GM12892 (cell line): ENCODE measurements at places on chromosomes 16 and 17.

DNA sequence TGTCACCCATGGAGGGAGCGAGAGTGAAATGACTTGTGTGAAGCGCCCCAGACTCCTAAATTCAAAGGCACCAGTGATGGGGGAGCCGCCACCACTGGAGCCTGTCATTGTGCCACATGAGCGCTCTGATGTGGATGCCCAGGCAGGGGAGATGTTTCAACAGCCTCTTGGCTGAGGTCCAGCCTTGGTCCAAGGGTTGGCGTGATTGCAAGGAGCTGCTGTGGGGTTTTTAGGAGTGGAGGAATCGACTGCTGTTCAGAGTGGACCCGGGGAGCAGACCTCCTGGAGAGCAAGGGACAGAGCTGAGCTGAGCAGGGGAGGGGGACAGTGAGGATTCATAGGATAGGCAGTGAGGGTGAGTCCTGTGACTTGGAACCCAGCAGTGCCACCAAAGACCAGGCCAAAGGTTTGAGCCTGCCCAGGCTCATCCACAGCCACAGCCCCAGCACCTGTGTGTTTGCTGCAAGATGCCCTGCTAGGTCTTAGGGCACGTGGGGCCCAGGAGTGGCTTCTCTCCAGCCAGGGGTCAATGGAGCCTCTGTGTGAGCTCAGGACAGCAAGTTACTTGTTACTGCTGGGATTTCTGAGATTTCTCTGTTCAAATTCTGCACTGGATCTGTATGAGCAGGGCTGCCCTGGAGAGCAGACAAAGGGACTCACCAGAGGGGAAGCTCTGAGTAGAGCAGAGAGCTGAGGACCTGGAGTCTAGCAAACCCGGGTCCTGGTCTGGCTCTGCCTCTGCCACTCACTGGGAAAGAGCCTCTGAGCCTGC lies 20.3 kb downstream of the RHBDL3 start:
- no peak for DNase-seq

GRCh38 chr16:19474617-19475016 lies 47.3 kb downstream of the GDE1 start:
- no peak for DNase-seq

GRCh38 chr16:74605746-74606520 lies 981 bp downstream of the GLG1 start:
- no peak for DNase-seq

DNA sequence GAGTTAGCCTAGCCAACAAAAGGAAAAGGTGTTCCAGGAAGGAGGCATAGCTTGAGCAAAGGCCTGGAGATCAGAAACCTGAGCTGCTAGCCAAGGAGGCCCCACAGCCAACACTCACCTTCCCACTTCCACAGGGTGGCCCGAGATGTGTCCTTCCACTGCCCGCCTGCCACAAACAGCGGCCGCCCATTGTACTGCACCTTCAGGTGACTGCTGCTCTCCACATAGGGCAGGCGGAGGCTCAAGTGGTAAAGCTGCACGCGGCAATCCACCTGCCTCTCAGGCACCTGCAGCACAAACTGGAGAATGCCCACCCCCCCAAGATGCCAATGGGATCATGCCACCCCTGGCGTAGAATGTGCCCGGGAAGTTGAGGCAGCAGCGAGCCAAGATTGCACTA lies 111.5 kb downstream of the RMI2 start:
- no peak for DNase-seq

- DNase-seq: peak; percentile 82
These were observed 5.0 kb downstream of the CORO6 start for GRCh38 chr17:29617481-29618271.

- DNase-seq: no peak
These were observed 141.8 kb downstream of the GRIN2A start for GRCh38 chr16:10040136-10041080.

DNA sequence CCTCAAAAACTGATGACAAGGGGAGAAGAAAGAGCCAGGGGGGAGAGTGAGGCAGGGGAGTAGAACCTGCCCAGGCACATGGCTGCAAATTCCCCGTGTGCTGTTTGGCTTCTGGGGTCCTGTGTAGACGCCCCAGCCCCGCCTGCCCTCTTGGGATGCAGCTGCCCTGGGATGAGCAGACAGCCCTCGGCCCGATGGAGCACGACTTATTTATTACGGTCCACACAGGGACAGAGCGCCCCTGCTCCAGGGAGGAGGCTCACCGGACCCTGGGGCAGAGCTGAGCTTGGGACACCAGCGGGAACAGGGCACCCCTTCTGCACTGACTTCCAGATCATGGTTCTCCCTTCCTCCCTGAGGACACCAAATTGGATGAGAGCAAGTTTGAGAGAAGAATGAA lies 9.1 kb downstream of the LDHD start:
- DNase-seq: no peak

DNA sequence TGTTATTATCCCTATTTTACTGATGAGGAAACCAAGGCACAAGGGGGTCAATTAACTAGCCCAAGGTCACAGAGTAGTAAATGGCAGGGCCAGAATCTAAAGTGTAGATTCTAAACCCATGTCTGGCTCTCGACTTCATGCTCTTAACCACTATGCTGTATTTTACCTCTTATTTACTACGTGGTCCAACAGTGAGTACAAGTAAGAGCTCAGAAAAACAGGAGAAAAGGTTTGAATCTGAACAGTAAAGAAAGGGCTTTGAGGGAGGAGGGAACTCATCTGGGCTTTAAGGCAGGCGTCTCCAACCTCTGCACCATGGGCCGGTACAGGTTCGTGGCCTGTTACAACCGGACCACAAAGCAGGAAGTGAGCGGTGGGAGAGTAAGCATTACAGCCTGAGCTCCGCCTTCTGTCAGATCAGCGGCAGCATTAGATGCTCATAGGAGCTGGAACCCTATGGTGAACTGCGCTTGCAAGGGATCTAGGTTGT lies 62.9 kb downstream of the SMURF2 start:
- no peak for DNase-seq

GRCh38 chr16:49755313-49755620 lies 100.6 kb downstream of the ZNF423 start:
- DNase-seq: no peak

- DNase-seq: no peak
These were observed 37.5 kb upstream of the CIBAR2 start for GRCh38 chr16:85149776-85150175.

- DNase-seq: no peak
These were observed 64.1 kb upstream of the SREBF1 start for GRCh38 chr17:17900615-17901520.

DNA sequence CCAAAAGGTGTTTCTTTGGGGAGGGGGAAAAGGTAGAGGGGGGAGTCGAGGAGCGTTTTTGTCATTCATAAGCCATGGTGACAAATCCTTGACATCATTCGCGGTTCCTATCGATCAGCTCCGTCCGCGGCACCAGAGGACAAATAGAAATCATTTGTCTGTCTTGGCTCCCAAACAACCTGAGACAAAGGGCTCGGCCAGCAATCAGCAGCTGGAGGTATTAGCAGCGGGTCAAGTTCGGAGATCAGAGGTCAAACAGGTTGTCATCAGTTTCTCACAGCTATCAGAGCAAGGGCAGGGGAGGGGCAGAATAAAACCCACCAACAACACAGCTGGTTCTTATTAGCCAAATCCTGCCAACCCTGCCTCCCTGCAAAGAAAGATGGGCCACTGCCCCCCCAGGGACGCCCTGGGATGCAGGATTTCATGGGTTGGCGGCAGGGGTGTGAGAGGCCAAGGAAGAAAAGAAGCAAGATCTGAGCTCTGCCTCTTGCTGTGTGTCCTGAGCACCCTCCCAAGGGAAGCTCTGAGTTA lies 145.3 kb upstream of the LHX1 start:
- DNase-seq: no peak

DNA sequence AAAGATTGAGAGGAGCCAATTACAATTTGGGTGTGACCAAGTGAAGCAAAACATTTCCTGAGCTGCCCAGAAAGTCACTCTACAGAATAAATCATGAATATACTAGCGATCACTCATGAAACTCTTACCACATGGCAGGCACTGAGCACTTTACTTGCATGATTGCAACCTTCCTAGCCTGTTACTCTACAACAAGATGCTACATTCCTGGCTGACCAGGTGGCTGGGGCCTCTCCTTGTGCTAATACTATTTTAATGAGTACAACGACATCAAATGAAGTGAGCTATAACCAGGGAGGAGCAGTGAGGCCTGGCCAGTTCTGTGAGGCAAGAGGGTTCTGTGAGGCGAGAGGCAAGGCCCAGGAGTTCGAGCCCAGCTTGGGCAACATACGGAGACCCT lies 75.2 kb downstream of the CPPED1 start:
- no peak for DNase-seq

DNA sequence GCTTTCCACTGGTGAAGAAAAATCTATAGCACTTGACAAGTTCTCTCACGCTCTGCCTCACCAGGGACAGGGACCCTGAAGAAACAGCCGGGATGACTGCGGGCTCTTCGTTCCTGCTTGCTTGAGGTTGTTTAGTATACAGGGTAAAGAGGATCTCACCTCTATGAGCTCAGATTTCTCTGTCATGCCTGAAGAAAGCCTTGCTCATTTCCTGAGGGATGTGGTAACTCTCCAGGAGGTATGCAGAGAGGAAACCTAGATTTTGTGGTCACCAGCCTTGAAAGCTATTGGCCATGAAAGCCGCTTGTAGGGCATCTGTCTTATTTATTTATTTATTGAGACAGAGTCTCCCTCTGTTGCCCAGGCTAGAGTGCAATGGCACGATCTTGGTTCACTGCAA lies 23.2 kb downstream of the USP43 start:
- DNase-seq: no peak

- DNase-seq: peak; percentile 96
These were observed 1.3 kb downstream of the ARL5C start for GRCh38 chr17:39164675-39165143.

DNA sequence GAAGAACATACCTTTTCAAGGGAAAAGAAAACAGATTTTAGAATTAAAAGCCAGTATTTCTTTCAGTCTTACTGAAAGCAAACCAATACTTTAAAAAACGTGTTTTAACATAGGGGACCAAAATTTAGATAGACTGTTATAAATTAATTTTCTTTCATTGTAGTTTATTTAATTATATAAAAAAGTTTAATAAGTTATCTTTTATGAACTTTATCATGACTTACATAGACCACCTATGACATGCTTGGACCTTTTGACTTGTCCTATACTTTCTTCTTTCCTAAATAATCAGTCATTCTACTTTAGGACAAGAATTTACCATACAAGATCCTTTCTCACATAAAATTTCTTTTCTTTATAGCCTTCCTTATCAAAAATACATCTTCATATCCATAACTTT lies 102.0 kb upstream of the HAS3 start:
- DNase-seq: no peak

GRCh38 chr16:87555647-87556046 lies 46.7 kb upstream of the JPH3 start:
- DNase-seq: no peak

- DNase-seq: peak; percentile 73
These were observed 17.5 kb downstream of the PRMT7 start for GRCh38 chr16:68328151-68328859.

GRCh38 chr17:19365833-19366636 lies 3.5 kb upstream of the B9D1 start:
- DNase-seq: no peak

DNA sequence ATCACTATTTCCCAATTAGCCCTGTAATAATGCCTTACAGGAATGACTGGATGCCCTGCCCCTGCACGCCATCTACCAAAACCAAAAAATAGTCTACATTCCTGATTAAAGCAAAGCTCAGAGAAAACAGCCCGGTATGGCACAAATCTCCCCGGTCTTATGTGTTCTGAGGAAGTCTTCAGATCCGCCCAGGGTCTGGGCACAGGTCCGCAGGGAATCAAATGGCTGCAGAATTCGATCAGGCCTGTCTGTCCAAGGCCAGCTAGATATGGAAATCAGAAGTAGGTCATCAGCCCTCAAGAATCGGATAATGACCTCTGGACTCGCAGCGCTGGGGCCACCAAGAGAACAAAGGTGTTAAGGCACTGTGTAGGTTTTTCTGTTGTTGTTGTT lies 171.0 kb downstream of the ZFHX3 start:
- no peak for DNase-seq

GRCh38 chr16:30996324-30996984 lies 11.4 kb downstream of the HSD3B7 start:
- DNase-seq: no peak

DNA sequence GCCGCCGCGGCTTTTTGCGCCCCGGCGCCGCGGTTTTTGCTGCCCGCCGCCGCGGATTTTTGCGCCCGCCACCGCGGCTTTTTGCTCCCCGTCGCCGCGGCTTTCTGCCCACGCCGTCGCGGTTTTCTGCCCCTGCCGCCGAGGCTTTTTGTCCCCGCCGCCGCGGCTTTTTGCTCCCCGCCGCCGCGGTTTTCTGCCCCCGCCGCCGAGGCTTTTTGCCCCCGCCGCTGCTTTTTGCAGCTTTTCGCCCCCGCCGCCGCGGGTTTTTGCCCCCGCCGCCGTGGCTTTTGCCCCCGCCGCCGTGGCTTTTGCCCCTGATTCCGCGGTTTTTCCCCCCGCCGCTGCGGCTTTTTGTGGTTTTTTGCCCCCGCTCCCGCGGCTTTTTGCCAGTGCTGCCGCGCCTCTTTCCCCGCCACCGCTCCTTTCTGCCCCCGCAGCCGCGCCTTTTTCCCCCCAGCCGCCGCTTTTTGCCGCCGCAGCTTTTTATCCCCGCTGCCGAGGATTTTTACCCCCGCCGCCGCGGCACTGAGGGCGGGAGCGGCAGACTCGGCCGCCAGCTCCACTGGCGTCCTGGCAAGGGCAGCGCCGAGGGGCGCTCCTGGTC lies 518.6 kb upstream of the WSB1 start:
- DNase-seq: no peak

DNA sequence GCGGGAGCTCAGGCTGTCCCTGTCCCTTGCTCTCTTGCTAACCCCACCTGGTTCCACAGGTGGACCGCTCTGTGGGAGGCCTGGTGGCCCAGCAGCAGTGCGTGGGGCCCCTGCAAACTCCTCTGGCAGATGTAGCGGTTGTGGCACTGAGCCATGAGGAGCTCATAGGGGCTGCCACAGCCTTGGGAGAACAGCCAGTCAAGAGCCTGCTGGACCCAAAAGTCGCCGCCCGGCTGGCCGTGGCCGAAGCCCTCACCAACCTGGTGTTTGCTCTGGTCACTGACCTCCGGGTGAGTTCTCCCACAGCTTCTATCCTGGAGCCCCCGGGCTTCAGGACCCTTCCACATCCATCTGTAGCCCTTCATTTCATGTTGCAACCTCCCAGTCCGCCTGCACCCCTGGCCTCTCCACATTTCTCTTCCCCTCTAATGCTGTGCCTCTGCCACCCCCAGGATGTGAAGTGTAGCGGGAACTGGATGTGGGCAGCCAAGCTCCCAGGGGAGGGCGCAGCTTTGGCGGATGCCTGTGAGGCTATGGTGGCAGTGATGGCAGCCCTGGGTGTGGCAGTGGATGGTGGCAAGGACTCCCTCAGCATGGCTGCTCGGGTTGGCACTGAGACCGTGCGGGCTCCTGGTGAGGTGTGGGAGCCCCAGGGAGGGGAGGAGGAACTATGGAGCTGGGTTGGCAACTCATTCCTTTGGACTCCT lies 15.9 kb downstream of the PFAS start:
- no peak for DNase-seq

- DNase-seq: no peak
These were observed 29.5 kb downstream of the PSMD12 start for GRCh38 chr17:67336859-67337258.
